ENCODE measurements at places on chromosomes 1 and 21.

GRCh38 chr21:46264690-46265144, 20.7 kb downstream of the MCM3AP start:
- no peak for DNase-seq

DNA sequence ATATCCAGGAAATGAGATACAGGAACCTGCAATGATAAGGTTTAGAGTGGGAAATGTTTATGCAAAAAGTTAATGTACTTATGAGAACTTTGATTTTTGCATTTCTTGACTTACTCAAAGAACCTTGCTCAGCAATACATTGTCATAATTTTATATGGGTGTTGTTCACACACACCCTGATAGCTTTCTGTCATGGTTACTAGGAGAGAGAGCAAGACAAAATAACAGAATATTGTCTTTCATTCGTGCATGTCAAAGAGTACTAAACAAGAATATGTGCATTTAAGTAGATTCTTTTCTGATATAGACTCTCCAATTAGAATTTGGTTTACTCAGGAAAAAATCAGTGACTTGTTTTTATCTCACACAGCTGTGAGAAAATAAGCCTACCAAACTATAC, 27.5 kb upstream of the KCNA3 start:
- DNase-seq = no peak

GRCh38 chr1:93977598-93977945, 68.3 kb upstream of the GCLM start:
- DNase-seq = no peak

DNA sequence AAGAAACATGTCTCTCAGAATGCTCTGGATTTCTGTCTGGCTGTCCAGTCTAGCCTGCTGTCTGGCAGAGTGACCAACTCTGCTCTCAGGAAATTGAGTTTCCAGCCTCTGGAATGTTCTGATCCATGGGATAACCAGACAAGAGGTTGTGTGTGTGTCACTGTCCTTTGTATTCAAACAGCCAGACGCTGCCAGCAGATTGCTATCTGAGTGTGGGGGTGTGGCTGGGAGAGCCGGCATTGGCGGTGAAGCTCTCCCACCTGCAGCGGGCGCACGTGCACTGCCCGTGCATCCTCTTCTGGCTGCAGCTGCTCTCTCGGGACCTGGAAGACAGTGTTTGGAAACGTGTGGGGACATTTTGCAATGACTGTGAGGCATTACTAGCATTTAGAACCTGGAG, 26.1 kb downstream of the PKP1 start:
- no peak for DNase-seq

DNA sequence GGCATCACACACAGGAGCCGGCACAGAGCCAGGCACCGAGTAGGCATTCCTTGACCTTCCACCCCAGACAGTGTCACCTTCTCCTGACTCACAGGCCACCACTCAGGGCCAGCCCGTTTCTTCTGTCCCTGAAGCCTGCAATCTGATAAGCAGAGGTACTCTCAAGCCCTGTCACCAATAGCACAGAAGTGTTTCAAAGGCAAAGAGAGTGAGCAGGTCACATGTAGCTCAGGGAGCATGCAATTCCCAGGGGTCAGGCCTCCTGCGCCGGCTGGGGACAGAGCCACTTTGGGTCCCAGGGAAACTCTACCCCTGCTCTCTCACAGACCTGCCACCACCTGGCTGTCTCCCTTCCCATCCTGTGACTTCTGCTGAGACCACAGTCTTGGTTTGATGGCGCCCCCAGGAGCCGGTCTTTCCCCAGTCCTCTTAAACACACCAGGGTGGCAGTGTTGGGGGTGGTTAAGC, 13.2 kb downstream of the CAPN9 start:
- no peak for DNase-seq

GRCh38 chr1:117260761-117261423, 50.2 kb upstream of the VTCN1 start:
- no peak for DNase-seq

GRCh38 chr1:27011058-27011764, 1.4 kb downstream of the TENT5B start:
- no peak for DNase-seq

GRCh38 chr1:69425871-69426270, 141.9 kb upstream of the LRRC7 start:
- no peak for DNase-seq

DNA sequence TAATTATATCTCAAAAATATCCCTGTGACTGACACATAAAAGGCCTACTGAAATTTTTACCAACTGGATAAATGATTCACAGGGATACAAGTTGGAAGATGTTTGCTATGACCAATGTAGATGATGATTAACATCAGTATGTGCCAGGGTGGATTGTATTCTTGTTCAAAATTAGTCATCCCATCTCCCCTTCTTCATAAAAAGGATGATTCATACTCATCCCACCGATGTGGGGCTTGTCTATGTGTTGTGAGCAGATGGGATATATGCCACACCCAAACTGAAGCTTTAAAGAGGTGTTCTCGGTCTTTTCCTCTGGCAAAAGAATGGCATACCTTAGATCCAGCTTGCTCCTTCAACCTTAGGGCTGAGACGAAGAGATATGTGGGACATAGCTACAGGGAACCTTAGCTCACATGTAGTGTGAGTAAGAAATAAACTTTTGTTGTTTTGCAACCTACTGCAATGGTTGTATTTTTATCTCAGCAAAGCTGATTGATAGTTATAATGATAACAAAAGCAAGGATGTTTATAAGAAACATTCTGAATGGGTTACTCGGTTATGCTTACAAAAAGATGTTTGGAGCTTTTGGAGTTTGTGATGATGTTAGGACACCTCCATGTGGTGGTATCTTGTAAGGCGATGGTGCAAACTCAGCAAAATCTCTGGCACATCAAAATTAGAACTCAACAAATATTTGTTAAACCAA, 29.4 kb downstream of the SPATA17 start:
- DNase-seq = no peak

DNA sequence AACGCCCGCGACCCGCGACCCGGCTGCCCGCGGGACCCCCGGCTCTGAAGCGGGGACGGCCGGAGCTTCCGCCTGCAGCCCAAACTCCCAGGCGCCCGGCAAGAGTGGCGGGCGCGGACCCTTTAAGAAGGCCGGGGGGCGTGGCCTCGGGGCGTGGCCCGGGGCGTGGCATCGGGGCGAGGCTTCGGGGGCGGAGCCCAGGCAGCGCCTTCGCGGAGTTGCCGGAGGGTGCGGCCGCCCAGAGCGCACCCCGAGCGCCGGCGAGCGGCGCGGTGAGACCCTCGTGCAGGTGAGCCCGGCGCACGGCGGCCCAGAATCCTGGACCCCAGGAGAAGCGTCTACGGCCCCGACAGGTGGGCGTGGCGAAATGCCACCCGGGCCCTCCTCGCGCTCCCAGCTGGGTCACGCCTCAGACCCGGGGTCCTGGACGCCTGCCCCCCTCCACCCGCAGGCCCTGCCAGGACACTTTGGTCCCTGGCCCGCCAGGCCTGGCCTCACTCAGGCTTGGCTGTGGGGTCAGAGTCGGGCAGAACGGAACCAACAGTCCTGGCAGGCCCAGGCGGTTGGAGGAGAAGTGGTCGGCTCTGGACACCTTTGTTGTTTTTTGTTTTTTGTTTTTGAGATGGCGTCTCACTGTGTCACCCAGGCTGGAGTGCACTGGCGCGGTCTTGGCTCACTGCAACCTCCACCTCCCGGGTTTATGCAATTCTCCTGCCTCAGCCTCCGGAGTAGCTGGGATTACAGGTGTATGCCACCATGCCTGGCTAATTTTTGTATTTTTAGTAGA, 14.4 kb downstream of the RNF223 start:
- DNase-seq = peak; percentile 97

- DNase-seq = no peak
Measured at GRCh38 chr1:51567653-51568052, 48.6 kb upstream of the EPS15 start.

DNA sequence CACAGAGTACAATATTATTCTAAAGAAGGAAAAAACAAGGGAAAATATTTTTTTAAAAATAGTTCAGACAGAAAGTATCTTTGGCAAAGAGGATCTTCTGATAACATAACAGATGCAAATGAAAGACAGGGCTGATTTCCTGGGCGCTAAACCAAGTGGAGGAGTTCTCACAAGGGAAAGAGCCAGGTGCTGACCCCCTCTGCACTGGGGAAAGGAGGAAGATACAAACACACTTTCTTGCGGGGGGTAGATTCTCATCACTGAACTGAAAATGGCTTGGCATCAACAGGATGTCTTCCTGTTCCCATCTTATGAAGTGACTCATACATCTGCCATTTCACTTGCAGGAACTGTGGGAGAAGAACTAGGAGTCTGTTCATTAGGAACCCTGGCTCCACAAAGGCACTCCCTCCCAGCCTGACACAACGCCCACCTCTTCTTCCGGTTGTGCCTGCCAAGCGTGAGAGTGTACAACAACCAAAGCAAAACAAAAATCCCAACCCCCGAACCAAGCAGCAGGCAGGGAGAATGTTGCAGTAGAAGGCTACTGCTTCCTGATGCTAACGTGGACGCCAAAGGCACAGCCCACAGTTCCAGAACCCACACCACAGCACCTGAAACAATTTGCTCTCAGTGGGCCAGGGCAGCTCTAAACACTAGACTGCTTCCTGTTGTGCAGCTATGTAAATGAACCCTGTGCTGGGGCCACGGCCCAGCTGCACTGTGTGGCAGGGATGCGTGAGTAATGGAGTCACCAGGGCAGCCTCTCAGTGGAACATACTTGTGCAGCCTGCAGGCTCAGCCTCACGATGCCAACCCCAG, 51.0 kb downstream of the GADD45A start:
- DNase-seq = peak; percentile 16

DNA sequence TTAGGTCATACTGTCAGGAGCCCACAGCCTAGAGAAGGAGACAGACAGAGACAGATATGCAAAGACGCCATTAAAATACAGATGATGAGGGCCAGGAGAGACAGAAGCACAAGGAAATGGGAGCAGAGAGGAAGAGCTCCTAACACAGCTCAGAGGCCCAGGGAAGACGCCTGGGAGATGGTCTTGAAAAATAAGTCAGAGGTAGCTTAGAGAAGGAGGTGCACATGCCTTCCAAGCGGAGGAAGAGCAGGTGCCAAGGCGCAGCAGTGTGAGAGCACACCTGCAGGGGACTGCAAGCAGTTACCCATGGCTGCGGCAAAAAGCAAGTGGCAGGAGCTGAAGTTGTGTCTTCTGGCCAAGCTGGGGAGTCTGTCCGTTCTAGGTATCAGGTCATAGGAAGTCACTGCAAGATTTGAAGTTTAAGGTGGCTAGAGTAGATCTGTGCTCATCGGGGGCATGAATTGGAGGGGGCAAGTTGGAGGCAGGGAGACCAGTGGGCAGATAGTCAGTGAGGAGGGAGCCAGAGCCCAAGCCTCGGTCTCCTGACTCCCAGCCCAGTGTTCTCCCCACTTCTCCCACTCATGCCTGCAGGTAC, 1.3 kb upstream of the TRABD2B start:
- no peak for DNase-seq

GRCh38 chr1:183241471-183241870, 55.4 kb downstream of the LAMC2 start:
- no peak for DNase-seq

GRCh38 chr1:57007948-57008347, 42.1 kb upstream of the C8B start:
- no peak for DNase-seq

GRCh38 chr1:97630948-97631347, 289.9 kb downstream of the DPYD start:
- DNase-seq = no peak

DNA sequence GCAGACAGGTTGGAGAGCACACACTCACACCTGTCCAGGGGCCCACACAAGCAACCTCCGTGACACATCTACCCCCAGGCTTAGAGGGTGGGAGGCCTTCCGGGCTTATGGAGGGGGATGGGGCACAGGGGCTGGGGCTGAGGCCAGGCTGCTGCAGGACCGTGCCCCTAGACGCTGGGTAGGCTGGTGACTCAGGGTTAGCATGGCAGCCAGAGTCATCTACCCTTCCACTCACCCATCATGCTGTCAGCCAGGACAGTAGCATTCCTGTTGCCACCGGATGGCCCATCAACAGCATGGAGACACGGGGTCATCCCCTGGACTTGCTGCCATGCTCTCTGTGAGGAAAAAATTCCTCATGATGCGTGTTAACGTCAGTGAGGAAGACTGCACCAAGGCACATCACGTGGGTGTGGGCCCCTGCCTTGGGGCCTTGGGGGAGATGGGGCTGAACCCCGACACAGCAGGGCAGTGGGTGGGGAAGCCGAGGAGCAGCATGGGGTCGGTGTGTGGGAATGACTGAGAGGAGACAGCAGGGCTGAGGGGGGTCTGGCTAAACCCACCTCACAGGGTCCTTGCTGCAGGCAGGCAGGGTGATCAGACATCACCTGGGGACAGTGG, 52.8 kb downstream of the WNT9A start:
- DNase-seq = peak; percentile 12

DNA sequence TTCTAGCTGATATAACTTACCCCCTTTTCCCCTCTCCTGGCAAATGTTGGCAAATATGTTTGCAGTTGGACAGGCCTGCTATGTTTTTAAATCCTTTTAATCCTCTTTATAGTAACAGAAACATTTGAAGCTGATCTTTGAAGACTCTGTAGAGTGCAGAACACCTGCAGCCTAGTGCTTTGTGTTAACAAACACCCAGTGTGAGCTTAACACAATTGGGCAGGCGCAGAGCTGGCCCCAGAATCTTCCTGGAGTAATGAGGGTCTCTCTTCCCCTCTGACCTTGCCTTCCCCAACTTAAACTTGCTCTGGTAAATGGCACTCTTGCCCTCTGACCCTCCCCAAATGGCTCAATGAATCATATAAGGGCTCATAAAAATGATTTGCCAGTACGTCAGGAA, 247.9 kb upstream of the LYPLAL1 start:
- DNase-seq = no peak

DNA sequence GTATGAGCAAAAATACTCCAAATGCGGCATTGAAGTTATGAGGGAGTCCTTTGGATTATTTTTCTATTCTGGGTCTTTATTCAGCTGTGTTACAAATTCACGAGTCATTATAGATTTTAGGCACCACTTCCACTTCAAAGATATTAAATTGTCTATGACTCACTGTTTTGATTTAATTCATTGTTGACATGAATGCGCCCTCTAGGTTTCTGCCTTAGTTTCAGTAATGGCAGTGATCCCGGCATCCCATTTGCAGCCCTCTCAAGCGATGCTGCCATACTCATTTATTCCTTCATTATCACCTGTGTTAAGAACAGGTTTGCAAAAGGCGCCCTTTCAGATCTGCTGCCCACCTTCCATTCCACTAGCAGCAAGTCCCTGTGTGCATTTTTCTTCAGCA, 14.0 kb downstream of the RSPO1 start:
- no peak for DNase-seq

DNA sequence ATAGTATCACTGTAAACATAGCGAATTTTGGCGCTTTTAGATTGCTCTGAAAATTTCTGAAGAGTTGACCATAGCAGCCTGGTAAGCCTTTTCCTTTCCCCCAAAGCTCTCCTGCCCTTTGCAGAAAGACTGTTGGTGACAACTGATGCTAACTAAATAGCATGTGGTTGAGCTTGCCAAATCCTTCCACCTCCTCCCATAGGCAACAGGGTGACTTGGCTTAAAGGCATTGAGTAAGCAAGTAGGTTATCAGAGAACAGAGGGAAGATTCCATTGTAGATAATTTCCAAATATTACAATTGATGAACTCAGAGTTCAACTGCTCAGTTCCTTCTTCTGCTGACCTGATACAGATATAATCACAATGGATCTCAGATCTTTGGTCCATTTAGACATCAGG, 19.9 kb upstream of the HMGCL start:
- no peak for DNase-seq

All from activated CD8-positive, alpha-beta memory T cell treated with anti-CD3 and anti-CD28 coated beads, Interleukin-2, amount 50 U/mL, for 4 hours (primary cell).